ENCODE measurements at places on chromosomes 3 and 15.

DNA sequence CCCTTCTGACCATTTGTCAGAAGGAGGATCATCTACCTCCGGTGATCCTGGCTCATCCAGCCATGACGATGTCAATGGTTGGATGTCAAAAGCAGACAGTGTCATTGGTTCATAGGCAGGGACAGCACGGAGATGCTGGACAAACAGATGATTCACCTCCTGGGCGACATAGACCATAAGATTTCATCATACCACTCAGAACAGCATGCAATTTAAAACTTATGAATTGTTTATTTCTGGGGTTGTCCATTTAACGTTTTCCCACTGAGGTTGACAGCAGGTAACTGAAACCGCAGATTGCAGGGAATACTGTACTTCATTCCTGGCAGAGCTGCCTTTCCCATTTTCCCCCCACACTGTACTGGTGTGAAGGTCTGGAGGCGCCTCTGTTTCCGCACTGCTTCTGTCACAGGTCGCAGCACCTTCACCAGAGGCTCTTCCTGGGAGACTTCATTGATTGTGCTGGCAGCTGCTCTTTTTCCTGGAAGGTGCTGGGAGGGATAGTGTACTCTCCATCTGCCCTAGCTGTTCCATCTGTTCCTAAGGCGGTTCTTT, 32.5 kb upstream of the TMOD3 start:
- DNase-seq, result no peak

- DNase-seq, result no peak
Measured at GRCh38 chr3:197820550-197821335, 29.7 kb downstream of the LRCH3 start.

GRCh38 chr15:100778831-100779288, 100.8 kb upstream of the ALDH1A3 start:
- no peak for DNase-seq

GRCh38 chr15:38627689-38628277, 63.2 kb upstream of the RASGRP1 start:
- DNase-seq, result no peak

GRCh38 chr3:23713641-23714040, 92.1 kb upstream of the UBE2E1 start:
- no peak for DNase-seq

- DNase-seq, result no peak
Measured at GRCh38 chr3:111650378-111651275, 55.5 kb upstream of the ZBED2 start.

DNA sequence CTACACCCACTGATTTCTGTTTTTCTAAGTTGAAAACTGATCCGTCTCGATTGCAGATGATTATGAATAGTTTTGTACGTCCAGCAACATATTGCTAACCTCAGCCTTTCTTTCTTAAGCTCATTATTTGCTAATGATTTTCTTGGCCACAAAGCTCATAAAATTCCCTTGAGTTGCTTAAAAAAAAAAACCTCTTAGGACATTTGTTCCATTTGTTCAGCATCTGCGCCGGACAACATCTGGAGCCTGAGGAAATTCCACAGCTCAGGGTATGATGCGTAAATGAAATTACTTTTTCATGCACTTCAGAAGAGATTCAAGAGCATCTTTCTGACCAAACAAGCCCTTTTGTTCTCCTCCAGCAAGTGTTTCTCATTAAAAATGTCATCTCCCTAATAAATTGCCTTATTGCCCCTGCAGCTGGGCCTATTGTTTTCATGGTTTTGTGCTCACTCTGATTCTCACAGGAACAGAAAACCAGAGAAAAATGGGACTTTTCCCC, 249.1 kb upstream of the MCTP2 start:
- DNase-seq, result no peak
